SK-MEL-5 (cell line): ENCODE measurements at places on chromosomes 4 and X. TPM values are rescaled to one million over a fixed set of nuclear protein-coding genes. Genes with fewer than 3 reads are reported as not detected.
A peak's percentile ranks its signal among the peaks of the same experiment; 100 is the strongest.

DNA sequence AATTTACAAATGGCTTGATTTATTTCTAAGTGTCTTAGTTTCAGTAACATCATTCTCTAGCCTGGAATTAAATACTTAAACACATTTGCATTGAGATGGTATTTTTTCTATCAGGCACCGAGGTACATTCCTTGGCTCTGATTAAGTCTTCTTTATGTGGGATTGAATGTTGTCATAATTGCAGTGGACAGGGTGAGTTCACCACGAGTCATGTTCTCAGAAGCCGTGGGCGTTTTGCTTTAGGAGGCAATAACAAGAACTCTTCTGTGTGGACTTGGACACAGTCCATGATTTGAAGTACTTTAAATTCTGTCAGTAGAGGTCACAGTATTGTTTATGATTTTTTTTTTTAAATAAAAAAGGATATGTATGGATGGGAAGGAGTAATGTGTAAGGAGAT is 57.1 kb upstream of the EFHC2 start:
- peak; percentile 84 for DNase-seq

FOXP3 gene
- total RNA-seq = 0.21 and 0.24 TPM in 2 replicates

DNA sequence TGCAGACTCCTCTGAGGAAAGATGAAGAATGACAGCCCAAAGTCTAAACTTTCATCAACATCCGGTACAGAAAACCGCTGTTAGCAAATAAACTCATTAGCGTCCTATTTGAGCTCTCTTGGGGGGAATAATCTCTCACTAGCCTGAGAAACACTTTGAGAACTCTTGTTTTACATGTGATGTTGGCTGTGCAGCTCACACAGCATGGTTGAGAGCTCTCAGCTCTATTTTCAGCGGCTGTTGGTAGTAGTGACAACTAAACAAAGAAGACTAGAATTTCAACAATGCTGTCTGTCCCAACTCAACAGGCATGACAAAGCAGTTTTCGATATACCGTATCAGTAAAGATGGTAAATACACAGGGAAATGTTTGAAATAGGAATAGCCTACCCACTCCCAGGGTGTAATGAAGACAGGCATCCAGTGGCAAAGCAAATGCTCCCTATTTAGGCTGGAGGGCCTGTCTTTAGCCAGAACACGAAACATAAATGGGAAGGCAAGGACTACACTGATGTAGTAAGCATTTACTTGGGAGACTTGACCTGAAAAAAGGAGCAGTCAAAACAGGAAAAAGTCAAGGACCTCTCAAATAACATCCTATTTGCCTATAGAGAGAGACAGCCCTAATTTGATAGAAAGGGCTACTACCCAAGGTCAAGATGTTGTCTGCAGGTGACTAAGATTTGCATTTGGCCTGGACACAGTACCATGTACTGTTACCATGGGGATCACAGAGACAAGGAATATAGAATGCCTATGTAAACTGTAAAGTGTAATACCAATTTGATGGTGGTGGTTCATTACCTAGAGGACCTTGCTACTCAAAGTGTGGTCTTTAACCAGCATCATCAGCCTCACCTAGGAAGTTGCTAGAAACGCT is 60.4 kb downstream of the PPEF2 start:
- no peak for DNase-seq

ZFP92 gene
- total RNA-seq = 0.53 and 0.56 TPM in 2 replicates

GRCh38 chrX:47321386-47321785 is 49.0 kb upstream of the ZNF157 start:
- peak; percentile 11 for DNase-seq

ARMCX1 gene
- 27.2 and 30.8 TPM in 2 replicates for total RNA-seq

VCX2 gene
- total RNA-seq = not detected in 2 replicates

- DNase-seq = no peak
These were observed 379.7 kb downstream of the SPRY1 start for GRCh38 chr4:123776267-123776666.

- no peak for DNase-seq
These were observed 663.4 kb upstream of the LCORL start for GRCh38 chr4:18684932-18685331.
